Ureter (tissue), 1 donor: ENCODE measurements at places on chromosomes 7 and 10.
A peak's percentile ranks its signal among the peaks of the same experiment; 100 is the strongest.

GRCh38 chr7:94394437-94395140 is at the start of gene COL1A2:
COL1A2 (plus strand) TSS chr7:94394895; CDS start chr7:94395032, 137 bp downstream.
- peak; percentile 87 for DNase-seq

- DNase-seq = no peak
Measured at GRCh38 chr7:128915271-128915819, 4.8 kb upstream of the KCP start.

DNA sequence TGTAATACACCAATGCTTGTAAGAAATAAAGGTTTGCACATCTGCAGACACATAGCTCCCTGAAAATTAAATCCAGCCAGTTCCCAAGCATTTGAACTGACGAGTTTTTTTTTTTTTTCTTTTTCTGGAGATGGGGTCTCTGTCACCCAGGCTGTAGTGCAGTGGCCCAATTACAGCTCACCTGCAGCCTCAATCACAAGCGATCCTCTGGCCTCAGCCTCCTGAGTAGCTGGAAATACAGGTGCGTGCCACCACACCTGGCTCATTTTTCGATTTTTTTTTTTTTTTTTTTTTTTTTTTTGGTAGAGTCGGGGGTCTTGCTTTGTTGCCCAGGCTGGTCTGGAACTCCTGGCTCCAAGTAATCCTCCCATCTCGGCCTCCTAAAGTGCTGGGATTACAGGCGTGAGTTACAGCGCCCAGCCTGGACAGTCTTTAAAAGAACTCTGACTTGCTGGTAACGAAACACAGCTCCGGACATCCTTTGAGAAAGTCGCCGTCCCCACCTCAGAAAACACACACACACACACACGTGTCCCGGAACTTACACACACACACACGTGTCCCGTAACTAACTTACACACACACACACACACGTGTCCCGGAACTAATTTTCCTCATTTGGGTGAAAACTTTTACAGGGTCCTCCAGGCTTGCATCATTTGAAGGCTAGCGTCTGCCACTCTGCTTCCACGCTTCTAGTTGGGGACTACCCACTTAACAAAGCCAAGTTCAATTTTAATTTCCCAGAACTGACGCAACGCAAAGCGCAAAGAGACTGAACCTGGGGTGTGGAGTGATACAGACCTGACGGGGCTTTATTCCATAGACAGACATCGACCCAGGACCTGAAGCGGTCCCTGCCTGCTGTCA is 18.6 kb downstream of the OCM2 start:
- DNase-seq = no peak

DNA sequence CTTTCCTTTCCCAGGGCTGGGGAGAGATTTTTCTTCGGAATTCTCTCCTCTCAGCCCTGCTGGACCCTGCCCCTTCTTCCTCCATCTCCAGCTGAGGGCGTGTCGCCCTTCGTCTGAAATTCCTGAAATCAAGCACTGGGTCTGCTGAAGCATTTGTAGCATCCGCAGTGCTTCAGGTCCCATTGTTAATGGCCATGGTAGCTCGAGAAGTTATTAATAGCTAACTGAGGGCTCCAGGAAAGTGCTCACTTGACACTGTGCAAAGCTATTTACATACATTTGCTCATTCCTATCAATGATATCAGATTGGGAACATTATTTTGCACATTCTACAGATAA is 515 bp downstream of the FAM149B1 start:
- no peak for DNase-seq

DNA sequence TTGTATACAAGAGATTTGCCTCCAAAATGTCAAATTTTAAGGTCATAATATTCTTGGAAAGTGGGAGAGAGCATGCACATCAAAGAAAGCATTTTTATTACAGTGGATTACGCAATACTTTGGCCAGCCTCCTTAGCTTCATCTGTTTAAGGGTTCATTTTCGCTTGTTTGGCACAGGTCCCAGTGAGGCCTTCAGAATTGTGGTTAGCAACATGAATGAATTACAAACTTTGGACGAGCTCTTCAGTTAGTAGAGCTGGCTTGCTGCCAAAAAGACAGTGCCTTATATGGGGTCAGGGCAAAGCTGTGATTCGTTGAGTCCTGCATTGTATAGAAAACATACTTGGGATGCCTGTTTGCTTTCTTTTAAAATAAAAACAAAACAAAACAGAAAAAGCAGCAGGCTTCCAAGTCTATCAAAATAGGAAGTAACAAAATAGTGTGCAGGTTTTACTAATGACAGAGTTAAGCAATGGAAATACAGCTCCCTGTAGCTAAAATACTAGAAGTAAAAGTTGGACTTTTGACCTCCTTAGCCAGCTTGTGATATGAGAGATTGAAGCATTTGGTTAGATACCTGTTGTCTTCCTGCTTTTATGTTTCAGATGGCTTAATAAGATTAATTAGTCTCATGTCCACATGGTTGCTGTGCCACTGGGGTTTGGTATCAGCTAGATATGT is 190.8 kb downstream of the MLLT10 start:
- DNase-seq = peak; percentile 95
